Right lung (tissue), 10 donors: ENCODE measurements at places on chromosomes 11 and 22.

- no peak for DNase-seq
Measured at GRCh38 chr11:10164621-10165020, 129.4 kb downstream of the SBF2 start.

GRCh38 chr22:46881373-46882118 lies 119.1 kb downstream of the TBC1D22A start:
- DNase-seq: no peak

DNA sequence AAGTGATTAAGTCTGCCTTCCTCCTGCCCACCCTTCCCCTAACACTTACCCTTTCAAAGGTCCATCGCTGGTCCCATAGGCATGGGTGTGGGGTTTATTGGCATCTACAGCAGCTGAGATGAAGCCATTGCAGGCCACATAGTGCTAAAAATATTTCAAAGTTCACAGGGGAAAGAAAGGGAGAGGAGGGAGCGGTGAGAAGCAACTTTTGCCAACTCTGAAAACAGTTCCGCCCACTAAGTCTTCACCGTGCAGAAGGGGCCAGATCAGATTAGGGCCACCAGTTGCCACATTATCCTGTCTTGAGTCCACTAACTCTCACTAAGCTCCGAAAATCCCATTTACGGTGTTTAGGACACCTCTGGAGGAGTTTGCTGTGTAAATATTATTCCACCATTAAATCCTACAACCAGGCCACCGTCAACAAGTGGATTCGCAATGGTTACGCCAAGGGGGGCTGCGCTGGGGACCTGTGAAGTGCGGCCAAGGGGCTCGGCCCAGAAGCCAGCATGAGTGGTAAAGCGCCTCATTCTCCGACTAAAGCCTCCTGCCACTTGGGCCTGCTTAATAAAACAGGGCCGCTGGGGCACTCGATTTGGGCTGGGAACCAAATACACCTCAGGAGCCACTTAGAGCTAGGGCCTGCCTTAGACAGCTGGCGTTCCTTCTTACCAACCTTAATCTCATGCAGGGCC lies 534.9 kb downstream of the MIAT start:
- no peak for DNase-seq

- DNase-seq: no peak
Measured at GRCh38 chr11:7457211-7457610, 28.1 kb upstream of the OLFML1 start.

GRCh38 chr22:38565441-38565840 lies 4.5 kb downstream of the DMC1 start:
- DNase-seq: no peak

DNA sequence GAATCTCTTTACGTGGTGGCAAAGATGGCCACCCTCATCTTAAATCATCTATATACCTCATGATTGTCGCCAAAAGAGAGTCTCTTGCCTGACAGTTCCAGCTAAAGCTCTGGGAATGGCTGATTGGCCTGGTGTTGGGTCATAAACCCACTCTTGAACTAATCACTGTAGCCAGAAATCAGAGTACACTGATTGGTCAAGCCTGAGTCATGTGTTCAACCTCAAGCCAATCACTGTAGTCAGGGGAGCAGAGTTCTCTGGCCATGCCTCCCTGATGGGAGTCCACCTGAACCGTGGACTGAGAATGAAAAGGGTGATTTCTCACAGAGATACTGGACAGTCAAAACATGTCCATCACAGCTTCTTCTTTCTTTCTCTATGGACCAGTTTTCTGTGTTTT lies 45.8 kb downstream of the RCN1 start:
- no peak for DNase-seq

DNA sequence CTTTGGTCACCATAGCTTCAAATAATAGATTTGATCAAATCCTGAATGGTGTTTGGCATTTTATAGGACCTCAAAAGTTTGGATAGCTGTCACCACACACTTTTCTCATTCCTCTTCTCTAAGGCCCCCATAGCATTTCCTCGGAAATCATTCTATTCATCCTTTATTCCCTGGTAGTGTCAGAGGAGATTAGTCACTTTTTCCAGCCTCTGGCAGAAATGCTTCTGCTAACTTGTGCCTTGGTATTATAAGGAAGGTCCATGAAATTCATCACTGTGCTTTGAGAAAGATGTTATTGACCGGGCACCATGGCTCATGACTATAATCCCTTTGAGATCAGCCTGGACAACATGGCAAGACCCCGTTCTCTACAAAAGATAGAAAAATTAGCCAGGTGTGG lies 19.7 kb upstream of the NUP160 start:
- DNase-seq: no peak
